ENCODE measurements at places on chromosomes 2 and 18.

- no peak for DNase-seq
Observed at GRCh38 chr2:151083856-151084795, 177.5 kb downstream of the RBM43 start.

- no peak for DNase-seq
Observed at GRCh38 chr18:56322406-56322805, 316.0 kb downstream of the TXNL1 start.

- no peak for DNase-seq
Observed at GRCh38 chr2:77862120-77862519, 339.9 kb upstream of the LRRTM4 start.

- DNase-seq = no peak
Observed at GRCh38 chr18:74945774-74946545, 263.0 kb downstream of the PTGR3 start.

- no peak for DNase-seq
Observed at GRCh38 chr2:235486729-235487128, 7.1 kb upstream of the AGAP1 start.

- DNase-seq = no peak
Observed at GRCh38 chr2:100008956-100009355, 133.4 kb downstream of the AFF3 start.

- DNase-seq = no peak
Observed at GRCh38 chr2:58207189-58207588, 33.9 kb downstream of the FANCL start.

GRCh38 chr2:239934571-239935171 is 90.5 kb downstream of the NDUFA10 start:
- DNase-seq = no peak

- DNase-seq = no peak
Observed at GRCh38 chr2:239424337-239425045, 23.7 kb upstream of the HDAC4 start.

- no peak for DNase-seq
Observed at GRCh38 chr2:102664471-102664909, 45.1 kb downstream of the SLC9A2 start.

- DNase-seq = no peak
Observed at GRCh38 chr2:48590017-48590416, 27.6 kb upstream of the GTF2A1L start.

DNA sequence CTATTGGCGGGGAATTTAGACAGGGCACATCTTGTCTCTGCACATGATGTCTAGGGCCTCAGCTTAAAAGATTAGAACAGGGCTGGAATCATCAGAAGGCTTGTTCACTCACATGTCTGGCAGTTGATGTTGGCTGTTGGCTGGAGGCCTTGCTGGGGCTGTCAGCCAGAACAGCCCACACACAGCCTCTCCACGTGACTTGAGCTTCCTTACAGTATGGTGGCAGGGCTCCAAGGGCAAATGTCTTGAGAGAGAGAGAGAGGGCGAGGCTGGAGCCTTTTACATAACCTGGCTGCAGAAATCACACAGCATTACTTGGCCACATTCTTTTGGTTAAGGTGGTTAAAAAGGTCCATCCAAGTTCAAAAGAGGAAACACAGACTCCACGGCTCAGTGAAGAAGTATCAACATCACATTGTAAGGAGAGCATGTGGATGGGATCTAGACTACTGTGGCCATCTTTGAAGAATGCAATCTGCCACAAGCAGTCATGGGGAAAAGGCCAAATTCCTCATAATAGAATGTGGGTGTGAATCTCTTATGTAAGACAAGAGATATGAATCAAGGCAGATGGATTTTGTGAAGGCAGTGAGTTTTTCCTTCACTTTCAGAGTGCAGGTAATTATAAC is 30.4 kb downstream of the SRSF7 start:
- no peak for DNase-seq

GRCh38 chr2:235244255-235245220 is 249.3 kb upstream of the AGAP1 start:
- no peak for DNase-seq

DNA sequence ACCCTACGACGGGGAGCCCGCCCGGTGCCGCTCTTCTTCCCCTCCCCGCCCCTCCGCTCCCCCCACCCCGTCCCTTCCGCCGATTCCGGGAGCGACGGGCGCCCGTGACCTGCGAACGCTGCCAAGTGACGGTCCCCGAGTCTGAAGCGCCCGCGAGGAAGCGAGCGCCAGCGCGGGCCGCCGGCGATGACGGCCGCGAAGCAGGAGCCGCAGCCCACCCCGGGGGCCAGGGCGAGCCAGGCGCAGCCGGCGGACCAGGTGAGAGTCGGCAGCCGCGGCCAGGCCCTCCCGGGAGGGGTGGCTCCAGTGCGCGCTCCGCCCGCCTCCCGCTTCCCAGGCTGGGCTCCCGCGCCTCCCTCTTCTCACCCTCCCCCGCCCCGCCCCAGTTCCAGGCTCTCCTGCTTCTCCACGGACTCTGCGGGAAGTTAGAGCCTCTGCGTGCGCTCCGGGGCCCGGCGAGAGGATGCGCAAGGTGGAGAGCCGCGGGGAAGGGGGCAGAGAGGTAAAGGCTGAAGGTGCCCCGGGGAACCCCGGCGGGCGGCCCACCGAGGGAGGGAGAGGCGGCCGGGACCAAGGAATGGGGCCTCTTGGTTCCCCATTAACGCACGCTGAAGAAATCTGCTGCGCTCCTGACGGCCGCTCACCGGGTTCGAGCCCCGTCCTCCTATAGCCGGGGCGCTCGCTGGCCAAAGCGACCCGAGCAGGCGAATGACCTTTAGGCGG is 719.5 kb downstream of the DPP10 start:
- peak; percentile 58 for DNase-seq

- DNase-seq = no peak
Observed at GRCh38 chr2:112685271-112685884, 35.4 kb upstream of the NT5DC4 start.

GRCh38 chr2:181468811-181469210 is 11.6 kb downstream of the ITGA4 start:
- no peak for DNase-seq

DNA sequence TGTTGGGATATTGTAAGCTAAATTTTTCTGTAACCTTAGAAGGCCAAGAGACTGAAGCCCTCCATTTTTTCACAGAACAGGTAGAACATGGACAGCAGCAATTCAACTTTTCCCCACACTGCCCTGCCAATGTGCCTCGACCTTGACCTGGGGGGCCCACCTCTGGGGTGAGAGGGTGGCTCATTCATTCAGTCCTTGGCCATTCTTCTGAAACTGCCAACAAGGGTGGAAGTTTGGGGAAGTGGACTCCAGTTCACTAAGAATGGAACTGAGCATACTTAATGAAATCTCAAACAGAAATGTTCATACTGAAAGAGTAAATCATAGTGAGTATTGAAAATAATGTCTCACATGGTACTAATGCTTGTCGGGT is 1.1 kb downstream of the EEF1B2 start:
- DNase-seq = no peak

GRCh38 chr2:239290618-239291474 is 110.0 kb downstream of the HDAC4 start:
- DNase-seq = peak; percentile 62

DNA sequence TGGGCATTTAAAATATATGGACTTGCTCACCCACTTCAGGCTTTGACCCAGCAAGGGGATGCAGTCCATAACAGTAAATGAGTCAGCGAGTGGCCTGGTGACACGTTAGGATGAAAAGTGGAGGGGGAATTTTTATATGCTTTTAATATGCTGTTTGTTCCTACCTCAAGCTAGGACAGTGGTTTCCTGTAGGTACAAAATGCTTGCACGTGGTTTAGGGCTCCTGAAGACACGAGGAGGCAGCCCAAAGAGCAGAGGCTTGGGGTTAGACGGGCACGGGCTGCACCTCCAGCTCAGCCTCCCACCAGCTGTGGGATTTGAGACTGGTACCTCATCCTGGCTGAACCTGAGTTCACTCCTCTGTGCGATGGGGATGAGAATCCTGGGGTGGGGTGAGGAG is 306.2 kb upstream of the CXCR4 start:
- no peak for DNase-seq

DNA sequence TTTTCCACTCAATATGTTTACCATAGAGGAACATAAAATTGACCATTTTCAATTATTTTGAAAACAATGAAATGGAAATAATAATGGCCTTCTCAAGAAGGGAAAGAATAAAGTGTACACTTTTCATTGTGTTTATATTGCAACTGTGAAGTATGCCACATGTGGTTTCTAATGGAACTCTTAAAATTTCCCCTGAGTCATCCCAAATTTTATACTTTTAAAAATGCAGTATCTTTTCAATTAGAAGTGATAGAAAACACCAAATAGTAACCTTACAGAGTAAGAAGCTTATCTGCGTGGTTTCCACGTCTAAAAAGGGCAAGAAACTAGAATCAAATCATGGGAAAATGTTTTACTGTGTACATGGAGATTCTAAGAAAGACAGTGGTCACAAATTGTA is 70.0 kb downstream of the SCG2 start:
- no peak for DNase-seq

Data from NCI-H1105 treated with DMSO at 0.1 percent for 48 hours (cell line).